K562 (cell line): ENCODE measurements at places on chromosomes 5 and 9. TPM values are rescaled to one million over a fixed set of nuclear protein-coding genes. Genes with fewer than 3 reads are reported as not detected.

PCDHB6 gene
- polyA plus RNA-seq = not detected in 2 replicates

GRCh38 chr9:97470076-97470475, 31.4 kb upstream of the TMOD1 start:
- no peak overlapping the region for H3K27ac ChIP-seq
- no peak for DNase-seq
- no peaks in the 10 kb centered on the region for H3K27me3 ChIP-seq
- no peaks in the 10 kb centered on the region for H3K4me1 ChIP-seq
- no peaks in the 10 kb centered on the region for H3K36me3 ChIP-seq
- H3K4me3 ChIP-seq = no peak overlapping the region

GRCh38 chr9:136544964-136545691, 720 bp downstream of the NOTCH1 start:
- H3K4me1 ChIP-seq = peaks cover 14% of the 10 kb centered on the region
- H3K36me3 ChIP-seq = peaks cover 15% of the 10 kb centered on the region; the same call in 1 of the 3 replicates
- no peaks in the 10 kb centered on the region for H3K27me3 ChIP-seq
- H3K27ac ChIP-seq = peak overlapping the region; percentile 64; the same call in 2 of the 3 replicates
- DNase-seq = peak; percentile 32

DNA sequence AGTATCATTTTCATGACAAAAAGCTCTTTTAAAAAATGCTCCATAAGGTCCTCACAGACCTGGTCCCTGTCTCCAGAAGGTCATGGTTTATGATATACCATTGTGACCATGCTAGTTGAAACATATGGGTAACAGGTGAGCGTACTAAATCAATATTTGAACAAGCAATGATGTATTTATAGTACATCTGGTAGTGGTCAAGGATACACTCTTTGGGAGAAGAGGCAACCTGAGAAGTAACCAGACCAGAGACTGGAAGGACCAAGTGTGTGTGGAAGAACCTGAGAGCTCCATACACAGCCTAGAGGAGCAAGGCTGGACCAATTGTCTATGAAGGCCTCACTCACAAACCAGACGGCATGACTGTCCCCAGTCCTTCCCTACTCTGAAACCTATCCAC, 55.1 kb downstream of the LHFPL2 start:
- no peaks in the 10 kb centered on the region for H3K36me3 ChIP-seq
- H3K27ac ChIP-seq = no peak overlapping the region

FAF2 gene
- 25.0 and 30.3 TPM in 2 replicates for polyA plus RNA-seq

GDNF gene
- polyA plus RNA-seq = not detected in 2 replicates

DNA sequence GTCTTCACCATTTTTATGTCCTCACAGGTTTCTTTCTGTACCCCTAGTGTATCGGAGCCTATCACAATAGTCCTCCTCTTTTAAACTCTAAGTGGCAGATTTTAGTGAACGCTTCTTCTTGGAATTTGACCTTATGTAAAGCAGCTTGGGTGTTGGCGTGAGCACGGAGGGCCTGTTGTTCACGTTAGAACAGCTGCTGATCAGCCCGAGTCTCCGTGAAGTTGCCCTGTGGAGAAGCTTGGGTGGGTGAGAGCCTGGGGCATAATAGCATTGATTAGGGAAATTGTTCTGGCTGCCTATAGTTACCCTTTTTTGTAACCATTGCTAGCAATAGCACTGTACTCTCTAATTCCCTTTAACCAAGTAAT, 167.0 kb upstream of the OTULINL start:
- H3K27me3 ChIP-seq = peaks cover 21% of the 10 kb centered on the region
- DNase-seq = no peak
- no peaks in the 10 kb centered on the region for H3K36me3 ChIP-seq
- H3K4me3 ChIP-seq = no peak overlapping the region
- H3K27ac ChIP-seq = no peak overlapping the region

SLC36A3 gene
- polyA plus RNA-seq = not detected in 2 replicates

PDE8B gene
- not detected in 2 replicates for polyA plus RNA-seq
